H1 (cell line): ENCODE measurements at places on chromosomes 1 and 21. TPM values are rescaled to one million over a fixed set of nuclear protein-coding genes. Genes with fewer than 3 reads are reported as not detected.

- DNase-seq = no peak
- peak overlapping the region; percentile 67 for H3K4me3 ChIP-seq
- no peaks in the 10 kb centered on the region; the same call in 1 of the 2 replicates for H3K4me1 ChIP-seq
- H3K27ac ChIP-seq = no peak overlapping the region
These were observed 546 bp upstream of the ZNF697 start for GRCh38 chr1:119648620-119649004.

DNA sequence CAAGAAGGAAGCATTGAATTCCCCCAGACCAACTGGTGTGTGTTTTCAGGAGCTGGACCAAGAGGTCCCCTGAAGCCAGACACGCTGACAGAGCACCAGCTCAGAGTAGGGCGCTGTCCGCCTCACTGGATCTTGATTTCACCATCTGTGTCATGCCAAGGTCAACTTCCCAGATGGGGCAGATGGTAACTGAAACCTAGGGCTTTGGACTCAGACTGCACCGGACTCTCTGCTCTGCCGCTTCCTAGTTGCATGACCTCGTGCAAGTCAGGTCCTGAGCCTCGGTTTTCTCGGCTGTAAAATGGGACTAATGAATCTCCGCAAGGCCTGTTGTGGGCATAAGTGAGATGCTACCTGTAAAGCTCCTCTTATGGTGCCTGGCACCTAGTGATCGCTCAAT lies 17.9 kb upstream of the CASZ1 start:
- H3K27me3 ChIP-seq = no peaks in the 10 kb centered on the region
- H3K27ac ChIP-seq = no peak overlapping the region
- no peak overlapping the region for H3K4me3 ChIP-seq
- H3K36me3 ChIP-seq = no peaks in the 10 kb centered on the region
- peaks cover 9% of the 10 kb centered on the region for H3K4me1 ChIP-seq
- DNase-seq = no peak

GRCh38 chr1:3638027-3638426 lies 11.9 kb downstream of the WRAP73 start:
- H3K4me1 ChIP-seq = no peaks in the 10 kb centered on the region

GRCh38 chr1:171663854-171664575 lies 11.5 kb upstream of the MYOC start:
- no peaks in the 10 kb centered on the region for H3K27me3 ChIP-seq
- no peak for DNase-seq
- H3K36me3 ChIP-seq = no peaks in the 10 kb centered on the region
- no peak overlapping the region for H3K27ac ChIP-seq

DNA sequence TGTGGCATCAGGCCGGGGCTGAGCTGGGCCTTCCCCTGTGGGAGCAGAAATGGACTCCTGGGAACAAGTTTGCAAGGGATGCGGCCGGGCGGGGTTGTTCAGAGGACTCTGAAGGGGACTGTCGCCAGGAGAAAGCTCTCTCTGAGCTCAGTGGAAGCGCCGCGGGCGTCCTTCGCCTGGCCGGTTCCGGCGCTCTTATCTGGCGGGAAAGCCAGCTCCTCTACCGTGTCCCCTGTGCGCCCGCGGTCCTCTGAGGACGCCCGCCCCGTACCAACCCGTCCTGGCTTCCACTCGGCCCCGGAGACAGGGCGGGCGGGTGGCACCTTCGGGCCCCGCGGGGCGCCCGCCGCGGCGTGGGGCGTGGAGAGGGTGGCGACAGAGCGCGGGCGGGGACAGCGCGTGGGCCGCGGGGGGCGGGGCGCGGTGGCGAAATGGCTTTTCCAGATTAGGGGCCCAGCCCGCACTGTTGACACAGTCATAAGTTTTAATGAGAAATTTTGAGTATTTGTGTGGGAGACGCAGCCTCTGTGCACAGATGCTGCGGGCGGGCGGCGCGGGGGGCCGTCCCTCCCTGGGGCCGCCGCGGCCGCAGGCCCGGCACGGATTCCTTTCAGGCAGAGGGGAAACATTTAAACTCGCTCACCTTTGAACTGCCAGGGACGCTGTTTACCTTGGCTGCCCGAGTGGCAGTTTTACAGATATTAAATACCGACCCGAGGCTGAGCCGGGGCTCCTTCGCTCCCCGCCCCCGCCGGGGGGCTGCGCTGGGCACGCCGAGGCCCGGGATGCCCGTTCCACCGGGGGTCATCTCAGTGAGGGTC lies 70.2 kb downstream of the FOXD2 start:
- H3K4me3 ChIP-seq = peak overlapping the region; percentile 45
- no peak for DNase-seq
- peaks cover 53% of the 10 kb centered on the region for H3K27me3 ChIP-seq

GRCh38 chr1:110718452-110718851 lies 43.7 kb upstream of the KCNA3 start:
- H3K4me1 ChIP-seq = no peaks in the 10 kb centered on the region
- H3K4me3 ChIP-seq = no peak overlapping the region
- H3K27ac ChIP-seq = no peak overlapping the region
- no peaks in the 10 kb centered on the region for H3K27me3 ChIP-seq

- no peak overlapping the region for H3K27ac ChIP-seq
- no peaks in the 10 kb centered on the region for H3K36me3 ChIP-seq
- no peaks in the 10 kb centered on the region for H3K27me3 ChIP-seq
- H3K4me3 ChIP-seq = no peak overlapping the region
- peaks cover 14% of the 10 kb centered on the region for H3K4me1 ChIP-seq
- DNase-seq = no peak
These were observed 66.3 kb downstream of the DYRK1A start for GRCh38 chr21:37432710-37433455.

The SLC6A17 gene
- 0.28 and 0.29 TPM in 2 replicates for total RNA-seq

The CACNA1S gene
- total RNA-seq = not detected in 2 replicates

The RNF186 gene
- not detected in 2 replicates for total RNA-seq
